ENCODE measurements at places on chromosomes 5 and 9.

- peak; percentile 92 for DNase-seq
Measured at GRCh38 chr9:121267689-121268597, at the start of gene GSN. GSN (plus strand) TSS chr9:121268162; CDS start chr9:121301972, 33,810 bp downstream.

GRCh38 chr5:154714266-154714986 lies 40.8 kb upstream of the LARP1 start:
- peak; percentile 39 for DNase-seq

DNA sequence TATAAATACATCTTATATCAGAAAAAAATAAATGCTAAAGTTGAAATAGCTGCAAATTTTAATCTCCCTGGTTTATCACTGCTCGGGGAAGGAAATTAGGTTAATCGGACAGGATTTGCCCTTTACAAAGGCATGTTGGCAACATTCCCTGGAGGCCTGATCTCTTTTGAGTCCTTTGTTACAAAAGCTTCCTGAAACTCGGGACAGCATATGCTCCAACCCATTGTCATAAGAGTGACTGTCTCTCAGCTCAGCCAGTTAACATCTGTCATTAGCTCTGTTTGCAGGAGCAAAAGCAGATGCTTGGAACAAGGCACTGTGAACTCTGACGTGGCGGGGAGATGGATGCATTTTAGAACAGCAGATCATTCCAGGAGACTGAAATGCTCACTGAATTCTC lies 80.6 kb downstream of the MYO10 start:
- DNase-seq, result peak; percentile 26

DNA sequence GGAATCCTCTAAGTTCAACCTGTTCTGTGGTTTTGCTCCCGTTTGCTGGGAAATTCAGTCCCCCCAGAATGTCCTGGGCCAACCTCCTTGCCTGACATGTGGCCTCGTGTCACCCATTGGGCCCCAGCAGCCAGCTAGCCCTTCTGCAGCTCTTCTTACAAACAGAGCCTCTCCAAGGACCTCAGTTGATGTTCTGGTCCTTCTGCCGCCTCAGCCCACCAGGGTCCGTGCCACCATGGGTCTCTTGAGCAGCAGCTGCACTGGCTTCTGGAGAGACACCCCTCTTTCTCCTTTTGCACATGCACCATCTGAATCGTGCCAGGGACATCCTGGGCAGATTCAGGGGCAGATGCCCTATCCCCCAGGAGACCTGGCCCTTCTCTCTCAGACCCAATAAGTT lies 85.0 kb downstream of the LMX1B start:
- no peak for DNase-seq

DNA sequence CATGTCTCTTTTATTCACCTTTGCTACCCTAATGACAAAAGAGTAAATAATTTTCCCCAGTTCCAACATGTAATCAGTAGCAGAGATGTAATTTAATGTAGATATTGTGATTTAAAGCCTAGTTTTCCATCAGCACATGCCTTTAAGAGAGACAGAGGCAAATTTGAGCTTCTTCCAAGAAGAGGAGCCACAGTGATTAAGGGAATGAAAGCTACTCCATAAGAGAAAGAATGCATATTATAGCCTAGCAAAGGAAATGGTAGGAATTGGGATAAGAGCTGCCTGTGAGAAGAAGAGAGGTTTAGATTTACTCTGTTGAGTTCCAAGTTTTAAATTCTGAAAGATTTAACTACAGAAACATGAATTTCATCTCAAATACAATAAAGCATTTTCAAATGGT lies 591.0 kb upstream of the DMAC1 start:
- no peak for DNase-seq

GRCh38 chr9:91625331-91625730 lies 201.7 kb upstream of the NFIL3 start:
- DNase-seq, result no peak

GRCh38 chr9:137731216-137731946 lies 112.6 kb downstream of the EHMT1 start:
- DNase-seq, result no peak

GRCh38 chr9:114616684-114617520 lies 5.8 kb downstream of the TMEM268 start:
- DNase-seq, result peak; percentile 13

DNA sequence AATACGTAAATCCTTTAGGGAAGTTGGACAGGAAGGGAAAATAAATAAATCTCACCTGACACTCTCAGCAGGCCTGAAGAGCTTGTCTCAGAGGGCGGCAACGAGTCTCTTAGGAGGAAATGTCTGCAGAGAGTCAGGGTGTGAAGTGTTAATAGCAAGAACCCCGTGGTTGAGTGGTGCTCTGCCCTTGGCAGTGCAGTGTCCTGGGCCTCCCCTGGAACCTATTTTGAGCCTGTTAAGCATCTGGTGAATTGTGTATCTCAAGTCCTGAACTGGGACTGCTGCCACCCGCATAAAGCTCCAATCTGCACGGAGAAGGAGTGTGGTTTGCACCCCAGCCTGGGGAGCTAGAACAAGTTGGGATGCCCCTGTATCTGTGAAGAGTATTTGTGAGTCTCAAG lies 211.8 kb downstream of the GOLPH3 start:
- no peak for DNase-seq

DNA sequence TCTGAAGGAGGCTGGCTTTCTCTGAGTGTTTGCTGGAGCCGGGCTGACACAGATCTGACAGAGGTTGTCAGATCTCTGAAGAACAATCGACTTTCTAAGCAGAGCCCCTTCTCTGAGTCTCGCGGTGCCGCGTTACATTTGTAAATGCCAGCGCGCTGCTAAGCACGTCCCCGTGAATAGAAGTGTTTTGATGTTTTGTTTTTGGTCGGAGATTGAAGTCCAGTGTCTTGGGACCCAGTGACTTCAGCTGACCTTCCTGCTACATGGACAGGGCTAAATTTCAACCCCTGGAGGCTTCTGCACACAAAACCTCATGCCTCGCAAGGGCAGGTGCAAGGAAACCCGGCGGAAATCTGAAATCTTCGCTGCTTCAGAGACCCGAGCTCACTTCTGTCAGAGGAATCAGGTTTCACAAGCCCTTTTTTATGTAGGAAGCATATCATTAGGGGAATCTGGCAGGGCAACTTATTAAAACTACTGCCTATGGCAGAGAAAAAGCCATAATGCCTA lies 27.2 kb downstream of the NEUROG1 start:
- DNase-seq, result no peak

GRCh38 chr9:92970467-92970923 lies 23.2 kb downstream of the FGD3 start:
- DNase-seq, result peak; percentile 15

All from adipocyte (in vitro differentiated cells).